ENCODE measurements at places on chromosomes 13 and 19.

GRCh38 chr13:97753942-97754670 lies 199.4 kb upstream of the IPO5 start:
- no peak for DNase-seq

GRCh38 chr13:107649079-107649478 lies 566.3 kb downstream of the LIG4 start:
- DNase-seq, result no peak

- DNase-seq, result no peak
These were observed 39.2 kb downstream of the TSSK6 start for GRCh38 chr19:19475849-19476828.

DNA sequence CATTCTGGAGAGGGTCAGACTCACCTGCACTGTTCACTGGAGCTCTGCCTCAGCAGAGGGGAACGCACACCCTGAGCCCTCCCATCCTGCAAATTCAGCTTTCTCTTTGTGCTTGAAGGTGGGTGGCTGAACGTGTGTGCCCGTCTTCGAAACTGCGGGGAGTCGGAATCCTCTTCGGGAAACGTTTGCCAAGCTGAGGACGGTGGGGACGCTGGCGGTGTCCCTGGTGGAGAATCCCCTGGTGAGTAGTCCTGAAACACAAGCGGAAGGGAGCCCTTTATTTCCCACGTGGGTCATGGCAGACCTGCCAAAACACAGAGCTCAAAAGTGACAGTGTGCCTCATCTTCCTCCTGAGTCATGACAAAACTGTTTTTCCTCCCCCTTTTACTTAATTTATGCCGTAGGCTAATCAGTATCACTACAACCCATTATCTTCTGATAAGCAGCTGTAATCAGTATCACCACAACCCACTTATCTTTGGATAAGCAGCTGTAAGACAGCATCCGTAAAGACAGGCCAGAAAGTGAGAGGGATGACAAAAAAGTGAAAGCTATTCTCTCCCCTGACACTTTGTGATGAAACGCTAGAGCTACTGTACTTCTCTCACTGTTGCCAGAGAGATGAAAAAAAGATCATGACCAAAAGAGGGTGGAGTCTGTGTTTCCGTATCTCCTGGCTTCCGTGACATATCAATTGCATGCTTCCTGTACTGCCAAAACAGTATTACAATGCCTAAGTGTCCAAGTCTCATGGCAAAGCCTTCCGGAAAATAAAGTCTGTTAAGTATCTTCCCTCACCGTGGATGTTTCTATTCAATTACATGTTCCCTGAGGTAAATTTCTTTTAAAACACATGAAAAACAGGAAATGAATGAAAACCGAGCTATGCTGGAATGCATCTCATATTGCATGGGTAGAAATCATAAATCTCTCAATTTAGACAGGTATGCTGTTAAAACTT lies 155.5 kb downstream of the TBC1D4 start:
- DNase-seq, result peak; percentile 86

GRCh38 chr13:64765636-64766035 lies 2464.5 kb downstream of the PCDH9 start:
- no peak for DNase-seq

GRCh38 chr19:50875795-50876422 lies 2.7 kb downstream of the KLK2 start:
- no peak for DNase-seq

DNA sequence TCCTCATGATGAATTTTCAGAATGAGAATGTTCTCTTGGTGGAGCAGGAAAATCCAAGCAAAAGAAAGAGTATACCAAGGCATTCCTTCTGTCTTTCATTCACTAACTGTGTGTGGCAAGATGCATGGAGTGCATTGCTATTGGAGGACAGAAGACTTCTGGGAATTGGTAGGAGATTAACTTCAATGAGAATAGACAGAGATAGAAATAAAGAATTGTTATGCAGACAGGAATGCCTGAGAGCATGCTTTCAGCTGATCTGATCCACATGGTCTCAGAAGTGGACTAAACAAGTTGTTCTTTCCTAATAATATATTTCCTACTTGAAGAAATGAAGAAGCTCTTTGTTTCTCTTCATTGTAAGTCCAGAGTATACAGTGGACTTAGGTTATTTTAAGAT lies 303.6 kb downstream of the MYO16 start:
- DNase-seq, result no peak

- DNase-seq, result peak; percentile 55
These were observed 18.1 kb downstream of the ARHGEF18 start for GRCh38 chr19:7366701-7367420.

GRCh38 chr19:29255006-29255405 lies 42.1 kb upstream of the UQCRFS1 start:
- no peak for DNase-seq

- no peak for DNase-seq
These were observed 10.3 kb downstream of the SCEL start for GRCh38 chr13:77545626-77546412.
